ENCODE measurements at places on chromosomes 3 and 15. TPM values are rescaled to one million over a fixed set of nuclear protein-coding genes. Genes with fewer than 3 reads are reported as not detected.

- DNase-seq, result no peak
Observed at GRCh38 chr3:186700267-186700666, 16.9 kb upstream of the KNG1 start.

Gene MOBP
- 0.22 TPM for polyA plus RNA-seq

GRCh38 chr3:31615071-31615875 is 82.5 kb downstream of the STT3B start:
- no peak for DNase-seq

DNA sequence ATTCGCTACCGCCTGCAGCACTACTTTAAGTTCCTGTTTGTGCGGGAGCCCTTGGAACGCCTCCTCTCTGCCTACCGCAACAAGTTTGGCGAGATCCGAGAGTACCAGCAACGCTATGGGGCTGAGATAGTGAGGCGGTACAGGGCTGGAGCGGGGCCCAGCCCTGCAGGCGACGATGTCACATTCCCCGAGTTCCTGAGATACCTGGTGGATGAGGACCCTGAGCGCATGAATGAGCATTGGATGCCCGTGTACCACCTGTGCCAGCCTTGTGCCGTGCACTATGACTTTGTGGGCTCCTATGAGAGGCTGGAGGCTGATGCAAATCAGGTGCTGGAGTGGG is 995 bp downstream of the CHST14 start:
- DNase-seq, result peak; percentile 28

- DNase-seq, result no peak
Observed at GRCh38 chr15:80502782-80503181, 98.6 kb downstream of the ARNT2 start.

DNA sequence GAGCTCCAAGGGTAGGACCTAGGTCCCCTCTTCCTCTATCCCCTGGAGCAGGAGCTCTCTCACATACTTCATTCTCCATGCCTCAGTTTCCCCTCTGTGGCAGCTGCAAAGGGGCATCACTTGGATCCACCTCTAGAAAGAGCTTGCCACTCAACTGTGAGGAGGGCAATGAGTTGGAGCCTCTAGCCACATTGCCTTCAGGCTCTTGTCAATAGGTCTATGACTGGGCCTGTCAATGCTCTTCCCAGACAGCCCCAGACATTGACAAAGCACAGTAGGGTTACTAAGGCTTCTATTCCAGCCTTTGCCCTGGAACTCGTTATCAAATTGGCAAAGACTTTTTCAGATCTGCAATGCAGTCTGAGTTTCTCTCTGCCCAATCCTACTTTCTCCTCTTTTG is 4.4 kb upstream of the VIPR1 start:
- no peak for DNase-seq

- DNase-seq, result no peak
Observed at GRCh38 chr3:117128133-117128532, 418.6 kb downstream of the TUSC7 start.

- DNase-seq, result no peak
Observed at GRCh38 chr3:121488628-121489027, 57.2 kb downstream of the POLQ start.

DNA sequence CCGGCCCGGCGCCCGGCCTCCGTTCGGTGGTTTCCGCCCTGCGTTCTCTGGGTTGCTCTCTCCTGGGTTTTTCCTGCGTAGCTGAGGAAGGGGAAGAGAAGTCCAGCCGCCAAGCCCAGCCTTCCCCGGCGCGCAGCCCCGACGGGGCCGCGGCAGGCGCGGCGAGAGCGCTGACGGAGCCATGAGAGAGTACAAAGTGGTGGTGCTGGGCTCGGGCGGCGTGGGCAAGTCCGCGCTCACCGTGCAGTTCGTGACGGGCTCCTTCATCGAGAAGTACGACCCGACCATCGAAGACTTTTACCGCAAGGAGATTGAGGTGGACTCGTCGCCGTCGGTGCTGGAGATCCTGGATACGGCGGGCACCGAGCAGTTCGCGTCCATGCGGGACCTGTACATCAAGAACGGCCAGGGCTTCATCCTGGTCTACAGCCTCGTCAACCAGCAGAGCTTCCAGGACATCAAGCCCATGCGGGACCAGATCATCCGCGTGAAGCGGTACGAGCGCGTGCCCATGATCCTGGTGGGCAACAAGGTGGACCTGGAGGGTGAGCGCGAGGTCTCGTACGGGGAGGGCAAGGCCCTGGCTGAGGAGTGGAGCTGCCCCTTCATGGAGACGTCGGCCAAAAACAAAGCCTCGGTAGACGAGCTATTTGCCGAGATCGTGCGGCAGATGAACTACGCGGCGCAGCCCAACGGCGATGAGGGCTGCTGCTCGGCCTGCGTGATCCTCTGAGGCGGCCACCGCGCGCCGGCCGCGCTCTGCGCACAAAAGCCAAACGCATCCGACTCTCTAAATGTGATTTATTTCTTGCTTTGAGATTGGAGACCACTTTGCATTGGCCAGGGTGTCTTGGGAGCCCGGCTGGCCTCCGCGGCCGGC is 727 bp downstream of the RAP2B start:
- no peak for DNase-seq

DNA sequence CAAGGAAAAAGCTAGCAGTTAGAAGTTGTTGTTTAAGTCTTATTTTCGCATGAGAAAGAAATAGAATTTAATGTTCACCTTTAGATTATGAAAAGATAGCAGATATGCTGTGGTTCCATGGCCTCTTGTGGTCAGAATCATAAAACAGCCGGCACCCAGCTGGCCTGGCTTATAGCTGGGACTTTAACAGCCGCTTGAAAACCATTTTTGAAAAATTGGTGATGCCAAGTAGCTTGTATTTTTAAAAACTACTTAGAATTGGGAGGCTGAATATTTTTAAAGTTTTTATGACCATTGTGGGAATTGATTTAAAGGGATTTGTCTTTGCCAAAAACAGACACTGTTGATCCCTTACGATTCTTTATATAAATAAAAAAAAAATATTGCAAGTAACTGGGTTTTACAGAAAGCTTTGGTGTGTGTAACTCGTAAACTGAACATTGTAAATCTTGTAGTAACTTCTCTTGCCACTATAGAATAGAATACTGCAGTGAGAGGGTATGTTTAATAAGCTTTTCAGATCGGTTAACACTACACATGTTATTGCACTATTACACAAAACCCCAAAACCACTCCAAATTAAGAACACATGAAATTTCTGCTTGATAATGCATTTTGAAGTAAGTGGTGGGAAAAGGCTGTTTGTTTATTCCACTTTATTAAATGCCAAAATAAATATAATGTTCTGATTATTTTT is 6.6 kb downstream of the ARRDC4 start:
- DNase-seq, result no peak

- no peak for DNase-seq
Observed at GRCh38 chr15:75891895-75892294, 11.8 kb upstream of the FBXO22 start.

DNA sequence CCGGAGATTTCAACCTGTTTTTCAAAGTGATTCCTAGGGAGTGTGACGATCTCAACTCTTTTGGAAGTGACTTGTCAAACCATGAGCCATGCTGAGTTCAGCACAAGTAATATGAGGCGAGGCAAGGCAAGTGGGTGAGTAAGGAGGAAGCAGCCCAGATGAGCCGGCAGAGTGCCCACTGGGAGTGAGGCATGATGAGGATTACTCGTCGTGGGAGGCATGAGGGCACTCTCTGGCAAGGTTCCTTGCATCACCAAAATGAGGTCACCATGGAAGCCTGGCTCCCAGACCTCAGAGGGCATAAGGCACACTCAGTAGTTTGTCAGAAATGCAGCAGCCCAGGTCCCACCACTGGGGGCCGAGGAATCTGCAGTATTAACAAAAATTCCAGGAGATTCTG is 636.1 kb downstream of the MAGI1 start:
- no peak for DNase-seq

- no peak for DNase-seq
Observed at GRCh38 chr15:46670258-46670657, 1035.4 kb downstream of the SQOR start.

Gene SPSB4
- 14.8 TPM for polyA plus RNA-seq

Gene ABHD17C
- polyA plus RNA-seq, result 32.7 TPM

DNA sequence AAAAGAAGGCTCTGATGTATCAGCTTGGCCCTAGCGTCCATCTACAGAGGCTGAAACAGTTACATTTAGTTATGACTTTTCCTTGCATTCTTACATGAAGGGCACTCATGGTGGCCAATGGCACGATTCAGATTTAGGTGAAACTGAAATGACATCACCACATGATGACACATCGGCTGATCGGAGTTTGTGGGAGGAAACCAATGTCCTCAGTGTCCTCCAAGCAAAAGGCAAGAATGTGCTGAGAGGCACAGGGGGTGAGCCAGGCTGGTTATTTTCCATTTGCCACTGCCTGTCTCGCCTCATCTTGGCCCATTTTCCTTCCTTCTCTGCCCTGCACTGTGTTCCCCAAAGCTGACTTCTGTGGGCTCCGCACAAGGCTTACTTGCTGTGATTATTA is 34.4 kb downstream of the TARS3 start:
- DNase-seq, result no peak

DNA sequence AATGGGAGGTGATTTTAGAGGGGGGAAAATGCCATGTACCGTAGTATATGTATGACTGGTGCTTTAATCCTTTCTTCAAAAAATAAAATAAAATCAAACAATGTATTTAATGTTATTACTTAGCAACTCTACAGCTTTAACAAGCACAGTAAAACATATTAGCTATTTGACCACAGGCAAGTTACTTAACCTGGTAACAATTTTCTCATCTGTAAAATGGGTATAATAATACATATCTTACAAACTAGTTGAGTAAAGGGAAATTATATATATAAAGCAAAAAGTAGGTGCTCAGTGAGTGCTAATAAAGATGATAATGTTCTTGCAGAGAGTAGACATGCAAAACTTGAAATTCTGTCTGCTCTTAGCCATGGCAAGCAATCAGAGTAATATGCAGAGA is 27.9 kb downstream of the SSR3 start:
- DNase-seq, result no peak

GRCh38 chr15:59688423-59688781 is 718 bp downstream of the BNIP2 start:
- DNase-seq, result peak; percentile 43

Gene CAPN3
- polyA plus RNA-seq, result 37.5 TPM

DNA sequence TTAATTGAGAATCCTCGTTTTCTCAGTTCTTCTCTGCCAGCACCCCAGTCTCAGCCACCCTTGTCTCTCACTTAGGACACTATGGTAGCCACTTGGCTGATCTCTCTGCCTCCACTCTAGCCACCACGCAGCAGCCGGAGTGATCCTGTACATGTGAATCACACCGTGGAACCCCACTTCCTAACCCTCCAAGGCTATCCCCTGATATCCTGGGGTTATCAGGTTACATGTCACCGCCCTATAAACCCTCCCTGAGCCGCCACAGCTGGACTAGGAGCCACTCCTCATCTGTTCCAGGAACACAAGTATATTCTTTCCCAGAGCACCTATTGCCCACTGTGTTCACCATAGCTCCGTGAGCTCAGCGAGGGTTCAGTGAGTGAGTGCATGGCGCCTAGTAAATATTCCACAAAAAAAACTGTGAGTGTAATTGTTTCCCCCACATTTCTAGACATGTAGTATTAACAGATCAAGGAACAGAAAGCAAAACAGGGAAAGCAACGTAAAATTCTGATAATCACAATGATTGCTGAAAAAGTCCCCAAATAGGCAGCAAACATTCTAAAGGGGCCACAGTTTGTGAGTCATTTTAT is 661 bp upstream of the PARP14 start:
- DNase-seq, result peak; percentile 20

GRCh38 chr15:50067254-50067653 is 51.8 kb downstream of the ATP8B4 start:
- DNase-seq, result no peak

DNA sequence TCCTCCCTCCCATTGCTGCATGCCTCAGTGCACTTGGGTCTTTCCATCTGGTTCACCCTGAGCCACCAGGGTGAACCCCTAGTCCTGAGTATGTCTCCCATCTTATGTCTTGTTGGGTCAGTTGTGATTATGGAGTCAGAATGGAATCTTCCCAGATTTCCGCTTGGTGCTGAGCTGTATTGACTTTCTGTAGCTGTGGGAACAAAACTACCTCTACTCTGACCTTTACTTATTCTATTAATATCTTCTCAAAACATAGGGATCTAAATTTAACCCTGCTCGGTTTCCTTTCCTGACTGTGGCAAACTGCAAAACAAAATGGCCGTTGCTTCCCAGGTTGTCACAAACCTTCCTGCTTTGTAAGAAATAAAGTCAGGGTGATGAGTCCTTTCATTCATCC is 295.8 kb upstream of the LYSMD4 start:
- no peak for DNase-seq

DNA sequence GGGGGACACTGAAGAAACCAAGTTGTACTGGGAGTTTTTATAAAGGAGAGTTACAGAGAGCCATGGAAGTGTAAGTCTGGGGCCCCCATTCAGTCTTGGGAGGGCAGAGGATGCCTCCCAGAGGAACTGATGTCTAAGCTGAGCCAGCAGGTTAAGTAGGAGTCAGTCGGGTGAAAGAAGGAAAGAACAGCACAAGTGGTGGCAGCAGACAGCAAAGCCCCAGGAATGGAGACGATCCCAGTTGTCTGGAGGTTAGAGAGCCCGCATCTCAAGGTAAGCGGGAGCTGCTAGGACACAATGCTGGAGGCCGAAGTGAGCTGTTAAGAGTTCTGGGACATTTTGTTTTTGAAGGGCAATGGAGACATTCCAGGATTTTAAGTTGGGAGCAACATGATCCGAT is 88.8 kb downstream of the TAMM41 start:
- no peak for DNase-seq

Gene ABTB1
- 17.9 TPM for polyA plus RNA-seq

GRCh38 chr3:50150863-50151686 is 4.0 kb upstream of the SEMA3F start:
- DNase-seq, result peak; percentile 90

DNA sequence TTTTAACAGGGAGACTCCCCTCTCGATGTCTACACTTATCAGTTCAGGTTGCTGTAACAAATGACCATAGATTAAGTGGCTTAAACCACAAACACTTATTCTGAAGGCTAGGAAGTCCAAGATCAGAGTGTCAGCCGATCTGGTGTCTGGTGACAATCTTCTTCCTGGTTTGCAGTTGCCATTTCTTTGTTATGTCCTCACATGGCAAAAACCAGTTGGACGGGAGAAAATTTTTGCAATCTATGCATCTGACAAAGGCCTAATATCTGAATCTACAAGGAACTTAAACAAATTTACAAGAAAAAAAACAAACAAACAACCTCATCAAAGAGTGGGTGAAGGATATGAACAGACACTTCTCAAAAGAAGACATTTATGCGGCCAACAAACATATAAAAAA is 116.9 kb upstream of the FOXB1 start:
- DNase-seq, result no peak

Gene MYRIP
- 1.6 TPM for polyA plus RNA-seq

DNA sequence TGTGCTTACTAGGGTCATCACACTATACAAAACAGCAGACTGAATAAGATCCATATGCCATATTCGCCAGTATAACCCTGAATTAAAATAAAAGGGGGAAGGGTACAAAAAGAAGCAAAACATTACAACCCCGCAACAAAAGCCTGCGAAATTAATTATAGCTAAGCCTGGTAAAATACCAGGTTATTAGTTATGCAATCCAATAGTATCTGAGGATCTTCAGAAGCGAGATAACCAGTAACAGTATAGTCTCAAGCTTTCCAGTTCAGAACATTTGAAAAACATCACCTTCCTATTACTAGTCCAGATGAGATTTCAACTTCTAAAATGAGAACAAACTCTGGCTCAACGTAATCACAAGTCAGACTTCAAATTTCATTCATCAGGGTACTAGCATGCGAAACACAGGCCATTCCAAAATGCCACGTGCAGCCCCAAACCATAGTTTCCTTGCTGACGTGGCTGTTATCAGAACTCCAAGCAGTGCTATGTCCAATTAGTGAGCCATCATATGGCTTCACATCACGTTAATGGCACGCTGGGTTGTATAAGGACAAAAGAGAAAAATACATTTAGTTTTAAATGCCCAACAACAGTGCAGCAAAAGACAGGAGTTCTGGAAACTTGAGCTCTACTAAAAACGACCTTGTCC is 1.1 kb downstream of the SSR3 start:
- no peak for DNase-seq

Data from left kidney (tissue), 8 donors.